Chondrocyte (in vitro differentiated cells): ENCODE measurements at places on chromosomes 16 and 17. TPM values are rescaled to one million over a fixed set of nuclear protein-coding genes. Genes with fewer than 3 reads are reported as not detected.

The CHST5 gene
- 0.07 to 0.17 TPM (median 0.10 TPM) in 3 replicates for total RNA-seq

The CMTM2 gene
- not detected in 3 replicates for total RNA-seq

The CETP gene
- not detected in 3 replicates for total RNA-seq

The KCNJ12 gene
- 2.2 to 2.8 TPM (median 2.5 TPM) in 3 replicates for total RNA-seq

The RAB37 gene
- total RNA-seq, result 0.15 TPM in 1 of 3 replicates, not detected in the others

The SLC5A10 gene
- total RNA-seq, result not detected in 3 replicates

The NXPH3 gene
- total RNA-seq, result 4.2 to 4.7 TPM (median 4.5 TPM) in 3 replicates

The WSCD1 gene
- total RNA-seq, result 3.5 to 4.4 TPM (median 4.2 TPM) in 3 replicates

The CD300LB gene
- total RNA-seq, result not detected in 3 replicates

The DHX58 gene
- 0.53 to 0.64 TPM (median 0.55 TPM) in 3 replicates for total RNA-seq

The VASN gene
- total RNA-seq, result 79.7 to 82.0 TPM (median 81.8 TPM) in 3 replicates

The DOC2B gene
- total RNA-seq, result 0.31 to 0.64 TPM (median 0.32 TPM) in 3 replicates

The GPR179 gene
- 0.56 TPM in 1 of 3 replicates, not detected in the others for total RNA-seq

GRCh38 chr17:7223375-7223774 lies 3.6 kb downstream of the ACADVL start:
- DNase-seq, result no peak

DNA sequence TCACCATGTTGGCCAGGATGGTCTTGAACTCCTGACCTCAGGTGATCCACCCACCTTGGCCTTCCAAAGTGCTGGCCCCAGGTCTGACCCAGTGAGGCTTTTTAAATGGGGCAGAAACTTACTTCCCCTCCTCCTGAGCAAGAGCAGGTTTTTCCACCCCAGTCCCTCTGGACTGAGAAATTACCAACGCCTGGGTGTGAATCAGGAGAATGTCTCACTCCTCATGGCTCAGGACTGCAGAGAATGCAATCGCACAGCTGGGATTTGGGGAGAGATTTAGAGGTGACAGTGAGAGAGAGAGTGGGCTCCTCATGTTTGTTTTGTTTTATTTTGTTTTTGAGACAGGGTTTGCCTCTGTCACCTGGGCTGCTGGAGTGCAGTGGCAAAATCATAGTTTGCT lies 203.6 kb downstream of the RAB11FIP4 start:
- DNase-seq, result peak; percentile 5

- DNase-seq, result no peak
These were observed 15.4 kb downstream of the GPT2 start for GRCh38 chr16:46899443-46900143.

DNA sequence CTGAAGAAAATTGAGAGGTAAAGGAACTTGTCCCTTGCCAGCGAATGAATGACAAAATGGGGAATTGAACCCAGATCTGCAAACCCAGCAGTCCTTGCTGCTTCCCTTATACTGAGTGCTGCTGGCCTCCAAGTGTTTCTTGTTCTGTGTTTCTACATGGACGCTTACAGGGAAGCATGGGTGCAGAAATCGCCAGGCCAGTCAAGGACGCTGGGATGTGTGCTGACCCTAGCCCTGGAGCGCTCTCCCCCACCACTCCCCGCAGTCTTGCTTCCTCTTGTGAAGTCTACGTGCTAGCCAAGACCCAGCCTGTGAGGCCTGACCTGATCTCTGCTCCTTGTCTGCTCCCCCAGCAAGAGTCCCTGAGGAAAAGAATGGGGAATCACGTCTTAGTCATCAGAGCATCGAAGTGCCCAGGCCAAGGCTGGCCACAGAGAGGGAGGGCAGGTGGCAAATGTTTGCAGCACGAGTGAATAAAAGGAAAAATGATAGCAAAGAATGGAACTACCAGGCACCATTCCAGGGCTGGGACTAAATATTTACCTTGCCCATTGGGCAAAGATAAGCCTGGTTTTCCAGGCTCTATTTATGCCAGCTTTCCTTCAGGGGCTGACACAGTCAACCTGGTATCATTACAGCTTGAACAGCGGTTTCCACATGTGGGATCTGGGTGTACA lies 17.4 kb downstream of the CA4 start:
- no peak for DNase-seq

- no peak for DNase-seq
These were observed 264.0 kb downstream of the XYLT1 start for GRCh38 chr16:17206712-17207111.

GRCh38 chr16:83110269-83110668 lies 483.5 kb downstream of the CDH13 start:
- no peak for DNase-seq

DNA sequence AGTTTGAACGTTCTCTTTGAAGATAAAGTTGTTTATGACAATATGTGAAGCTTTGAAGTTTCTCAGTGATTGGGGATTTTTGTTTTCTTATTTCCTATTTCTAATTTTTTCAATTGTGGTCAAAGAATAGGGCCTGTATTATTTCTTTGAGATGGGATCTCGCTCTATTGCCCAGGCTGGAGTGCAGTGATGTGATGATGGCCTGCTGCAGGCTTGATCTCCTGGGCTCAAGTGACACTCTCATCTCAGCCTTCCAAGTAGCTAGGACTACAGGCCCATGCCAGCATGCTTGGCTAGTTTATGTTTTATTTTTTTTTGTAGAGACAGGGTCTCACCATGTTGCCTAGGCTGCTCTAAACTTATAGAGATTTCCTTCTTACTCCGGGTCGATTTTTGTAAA lies 11.7 kb upstream of the ANKRD40CL start:
- no peak for DNase-seq

DNA sequence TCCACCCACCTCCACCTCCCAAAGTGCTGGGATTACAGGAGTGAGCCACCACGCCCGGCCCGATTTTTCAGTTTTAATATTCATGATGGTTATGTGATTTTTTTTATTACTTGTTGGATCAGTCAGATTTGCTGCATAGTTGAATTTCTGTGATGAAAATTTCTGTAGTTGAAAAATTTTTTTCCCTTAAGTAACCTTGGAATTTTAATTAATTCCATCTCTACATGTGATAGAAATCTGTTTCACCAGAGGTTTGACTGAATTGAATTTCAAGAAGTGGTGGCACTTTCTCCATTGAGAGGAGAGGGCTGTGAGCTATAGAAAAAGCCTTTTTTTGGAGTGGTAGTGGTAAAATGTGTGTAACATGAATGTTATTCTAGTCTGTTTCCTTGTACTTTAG lies 24.7 kb downstream of the WIPF2 start:
- no peak for DNase-seq

GRCh38 chr17:55576237-55576995 lies 65.2 kb upstream of the SMIM36 start:
- no peak for DNase-seq

DNA sequence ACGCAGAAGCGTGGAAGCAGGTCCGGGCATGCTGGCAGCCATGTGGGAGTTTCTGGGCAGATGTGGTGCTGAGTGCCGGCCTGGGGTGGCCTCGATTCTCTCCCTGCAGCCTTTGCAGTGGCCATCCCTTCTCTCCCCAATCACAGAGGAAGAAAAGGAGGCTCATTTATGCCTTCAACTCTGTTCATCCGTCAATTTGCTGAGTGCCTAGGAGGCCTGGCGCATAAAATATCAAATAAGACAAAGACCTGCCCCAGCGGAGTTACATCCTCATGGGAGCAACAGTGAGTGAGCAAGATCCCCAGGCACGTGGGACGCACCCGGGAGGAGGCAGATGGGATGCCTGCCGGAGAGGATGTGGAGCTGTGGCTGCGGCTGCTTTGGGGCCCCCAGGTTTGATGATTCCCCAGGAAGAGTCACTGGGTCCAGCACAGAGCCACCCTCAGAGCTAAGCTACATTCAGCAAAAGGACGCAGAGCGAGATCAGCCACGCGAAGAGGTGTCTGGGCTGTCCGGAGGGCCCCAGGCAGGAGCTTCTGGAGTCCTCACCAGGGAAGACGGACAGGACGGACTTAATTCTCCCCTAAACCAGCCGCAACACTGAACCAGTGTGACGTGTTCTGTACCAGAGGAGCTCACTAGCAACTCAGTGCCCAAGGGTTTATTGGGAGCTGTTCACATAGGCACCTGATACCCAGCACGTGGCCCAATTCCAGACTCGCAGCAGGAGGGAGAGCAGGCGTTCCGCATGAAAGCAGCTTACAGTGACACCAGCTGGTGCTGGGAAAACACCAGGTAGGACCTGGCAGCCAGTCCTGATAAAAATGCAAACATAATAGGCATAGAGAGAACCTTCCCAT lies 11.3 kb downstream of the CA5A start:
- no peak for DNase-seq

DNA sequence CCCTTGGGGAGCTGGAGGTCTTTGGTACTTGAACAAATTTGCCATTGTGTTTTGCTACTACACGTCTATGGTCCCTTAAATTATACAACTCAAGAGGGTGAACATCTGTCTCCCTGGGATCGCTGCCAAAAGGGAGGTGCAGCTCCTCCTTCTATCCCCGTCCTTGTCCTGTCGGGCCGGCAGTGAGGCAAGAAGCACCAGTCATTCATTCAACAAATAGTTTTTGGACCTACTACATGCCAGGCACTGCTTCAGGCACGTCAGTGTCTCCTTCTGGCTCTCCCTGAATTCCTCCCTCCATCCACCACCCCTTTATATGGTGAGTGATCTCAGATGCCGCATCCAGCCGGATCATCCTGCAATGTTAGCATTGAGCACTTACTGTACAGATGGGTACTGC lies 2.2 kb upstream of the RPL38 start:
- DNase-seq, result no peak

- DNase-seq, result no peak
These were observed 946.3 kb downstream of the KCNJ2 start for GRCh38 chr17:71115669-71115972.

GRCh38 chr17:18323007-18323406 lies 7.9 kb downstream of the SMCR8 start:
- DNase-seq, result no peak

DNA sequence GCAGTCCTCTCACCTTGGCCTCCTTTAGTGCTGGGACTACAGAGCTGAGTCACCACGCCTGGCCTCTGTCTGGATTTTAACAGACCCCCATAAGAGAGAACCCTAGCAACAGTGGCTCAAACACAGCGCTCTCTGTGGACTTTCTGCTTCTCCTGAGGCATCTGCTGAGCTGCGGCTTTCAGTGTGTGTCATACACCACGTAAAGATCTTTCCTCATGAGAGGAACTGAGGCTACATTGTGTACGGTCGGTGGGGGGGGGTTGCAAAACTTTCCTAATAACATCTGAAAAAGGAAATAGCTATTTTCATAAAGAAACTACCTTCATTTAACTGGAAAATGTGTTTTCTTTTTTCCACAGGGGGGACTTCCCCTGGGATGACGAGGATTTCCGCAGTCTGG lies 32.9 kb downstream of the DEF8 start:
- DNase-seq, result no peak

GRCh38 chr17:62064791-62065563 lies at the start of gene MED13:
Gene MED13, minus strand, starts transcription at chr17:62065278. Its CDS starts 73 bp downstream, at chr17:62065205.
- peak; percentile 87 for DNase-seq

GRCh38 chr17:3510090-3510489 lies 34.3 kb downstream of the ASPA start:
- no peak for DNase-seq

DNA sequence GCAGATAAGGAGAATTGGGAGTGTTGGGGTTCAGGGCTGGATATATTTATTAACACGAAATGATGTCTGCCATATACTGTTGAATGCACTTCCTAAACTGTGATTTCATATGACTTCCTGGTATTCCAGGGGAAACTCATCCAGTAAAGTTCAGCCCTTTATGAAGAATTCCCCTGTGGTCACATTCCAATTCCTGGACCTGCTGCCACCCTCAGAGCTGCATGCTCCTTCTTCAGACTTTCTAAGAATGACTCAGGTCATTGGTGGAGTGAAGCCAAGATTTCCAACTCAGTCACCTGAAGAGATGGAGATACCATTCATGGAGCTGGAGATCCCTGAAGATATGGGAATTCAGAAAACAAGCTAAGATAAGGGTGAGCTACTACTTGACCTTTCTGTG lies 114.2 kb upstream of the TMEM97 start:
- DNase-seq, result no peak

GRCh38 chr17:20302246-20302917 lies 165.0 kb downstream of the LGALS9B start:
- no peak for DNase-seq

DNA sequence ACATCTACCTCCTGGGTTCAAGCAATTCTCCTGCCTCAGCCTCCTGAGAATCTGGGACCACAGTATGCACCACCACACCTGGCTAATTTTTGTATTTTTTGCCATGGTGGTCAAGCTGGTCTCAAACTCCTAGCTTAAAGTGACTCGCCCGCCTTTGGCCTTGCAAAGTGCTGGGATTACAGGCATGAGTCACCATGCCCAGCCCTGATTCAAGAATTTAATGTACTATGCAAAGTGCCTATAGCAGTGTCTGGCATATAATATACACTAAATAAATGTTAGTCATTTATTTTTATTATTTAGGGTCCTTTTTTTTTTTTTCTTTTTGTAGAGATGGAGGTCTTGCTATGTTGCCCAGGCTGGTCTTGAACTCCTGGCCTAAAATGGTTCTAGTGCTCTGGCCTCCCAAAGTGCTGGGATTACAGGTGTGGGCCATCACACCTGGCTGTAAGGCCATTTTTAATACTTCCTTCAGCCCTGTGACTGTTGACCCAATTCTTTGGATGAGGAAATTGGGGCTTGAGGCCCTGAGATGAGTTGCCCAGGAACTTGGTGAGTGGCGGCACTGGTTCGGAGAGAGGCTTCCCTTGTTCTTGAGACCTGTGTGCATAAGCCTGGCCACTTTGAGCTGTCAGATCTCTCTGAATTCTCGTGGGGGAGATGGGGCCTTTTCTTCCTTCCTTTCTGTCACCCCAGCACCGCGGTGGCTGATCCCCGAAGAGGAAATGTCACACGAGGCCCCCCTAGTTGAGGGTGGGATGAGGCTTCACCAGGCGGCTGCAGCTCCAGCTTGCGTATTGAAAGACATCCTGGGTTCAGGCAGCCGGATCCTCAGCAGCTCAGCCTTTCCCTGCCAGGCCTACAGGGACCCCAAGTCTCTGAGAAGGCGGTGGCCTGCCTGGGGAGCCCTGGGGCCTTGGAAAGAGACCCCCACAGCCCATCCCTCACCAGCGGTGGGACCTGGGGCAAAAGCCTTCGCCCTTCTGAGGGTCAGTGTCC lies 38.7 kb downstream of the LAT start:
- DNase-seq, result no peak

DNA sequence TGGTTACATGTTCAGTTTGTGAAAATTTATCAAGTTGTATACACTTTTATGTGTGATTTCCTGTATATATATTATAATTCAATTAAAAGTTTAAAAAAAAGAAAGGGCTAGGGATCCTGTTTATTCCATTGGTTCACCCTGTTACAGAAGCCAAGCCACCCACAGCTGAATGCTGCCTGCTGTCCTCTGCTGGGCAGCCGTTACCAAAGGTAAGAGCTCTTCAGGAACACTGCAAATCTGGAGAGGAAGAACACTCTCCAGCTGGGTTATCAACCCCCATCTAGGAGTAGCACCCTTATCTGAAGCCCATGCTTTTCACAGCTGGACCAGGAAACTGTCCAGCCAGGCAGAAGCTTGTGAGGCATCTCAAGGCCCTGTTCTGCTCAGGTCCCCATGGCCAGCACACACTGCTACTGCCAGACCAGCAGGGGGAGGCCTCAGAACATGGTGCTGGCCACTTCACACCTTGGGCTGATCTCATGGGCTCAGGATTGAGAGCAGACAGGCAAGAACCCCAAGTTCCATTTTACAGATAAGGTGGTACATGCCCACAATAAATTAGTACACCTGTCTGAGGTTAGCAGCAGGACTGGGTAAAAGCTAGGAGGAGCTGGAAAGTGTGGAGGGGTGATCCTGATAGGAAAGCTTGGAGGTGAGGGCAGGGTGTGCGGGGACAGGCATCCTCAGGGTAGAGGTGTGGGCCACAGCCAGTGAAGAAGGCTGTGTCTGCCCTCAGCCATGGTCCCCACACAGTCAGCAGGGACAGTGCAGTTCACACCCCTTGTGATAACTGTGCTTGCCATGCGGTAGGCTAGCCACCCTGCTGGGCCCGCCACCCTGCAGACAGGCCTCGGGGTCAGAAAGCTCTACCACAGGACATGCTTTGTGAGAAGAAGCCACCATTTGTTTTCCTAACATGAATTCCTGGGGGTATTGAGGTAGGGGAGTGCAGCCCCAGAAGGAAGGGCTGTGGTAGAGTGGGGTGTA lies 54.3 kb upstream of the SREBF1 start:
- no peak for DNase-seq
